ENCODE measurements at places on chromosomes 3 and 15.

DNA sequence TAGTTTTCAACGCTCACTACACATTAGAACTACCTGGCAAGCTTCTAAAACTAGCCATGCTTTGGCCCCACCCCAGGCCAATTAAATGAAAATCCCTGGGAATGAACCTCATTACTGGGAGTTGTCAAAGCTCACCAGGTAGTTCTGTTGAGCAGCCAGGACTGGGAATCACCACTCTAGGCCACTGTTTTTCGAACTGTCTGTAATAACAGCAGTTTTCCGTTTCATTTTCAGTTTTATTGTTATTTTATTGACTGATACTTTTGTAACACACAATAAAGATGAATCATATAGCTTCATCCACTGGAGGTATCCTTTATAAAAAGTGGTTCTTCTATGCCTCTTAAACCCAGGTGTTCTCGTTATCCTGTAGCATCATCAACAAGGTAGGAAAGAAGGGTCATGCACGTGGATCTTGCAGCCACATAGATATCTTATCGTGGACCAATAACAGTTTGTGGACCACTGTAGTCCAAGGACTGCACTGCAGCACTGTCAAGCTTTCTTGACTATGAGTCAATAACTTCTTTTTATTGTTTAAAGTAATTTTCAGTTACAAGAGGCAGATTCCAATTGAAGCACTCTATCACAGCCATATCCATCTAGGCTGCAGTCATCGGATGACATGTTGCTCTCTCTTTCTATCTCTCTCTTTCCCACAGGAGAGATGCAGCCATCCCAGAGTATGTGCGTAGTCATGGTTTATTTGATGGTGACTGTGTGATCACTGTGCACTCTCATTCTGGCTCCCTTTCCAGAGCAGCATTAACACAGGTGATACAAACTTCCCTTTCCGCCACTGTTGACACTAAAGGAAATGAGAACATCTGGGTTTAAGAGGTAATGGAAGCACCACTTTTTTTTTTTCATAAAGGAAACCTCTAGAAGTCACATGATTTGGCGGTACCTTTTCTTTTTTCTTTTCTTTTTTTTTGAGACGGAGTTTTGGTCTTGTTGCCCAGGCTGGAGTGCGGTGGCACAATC, 39.0 kb upstream of the BLM start:
- DNase-seq = no peak

DNA sequence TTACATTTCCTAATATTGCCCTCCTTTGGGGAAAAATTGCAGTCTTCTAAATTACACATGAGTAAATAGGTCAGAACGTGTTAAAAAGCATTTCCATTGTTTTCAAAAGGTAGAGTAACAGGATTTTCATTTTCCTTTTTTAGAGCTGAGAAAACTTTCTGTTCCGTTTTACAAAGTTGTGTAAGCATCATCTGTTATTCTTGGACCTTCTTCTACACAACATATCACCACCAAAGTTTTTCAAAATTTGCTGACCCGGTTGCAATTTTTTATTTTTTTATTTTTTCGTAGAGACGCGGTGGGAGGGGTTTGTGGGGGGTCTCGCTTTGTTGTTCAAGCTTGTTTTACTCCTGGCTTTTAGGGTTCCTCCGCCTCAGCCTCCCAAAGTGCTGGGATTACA, 1.1 kb downstream of the CCDC39 start:
- no peak for DNase-seq

DNA sequence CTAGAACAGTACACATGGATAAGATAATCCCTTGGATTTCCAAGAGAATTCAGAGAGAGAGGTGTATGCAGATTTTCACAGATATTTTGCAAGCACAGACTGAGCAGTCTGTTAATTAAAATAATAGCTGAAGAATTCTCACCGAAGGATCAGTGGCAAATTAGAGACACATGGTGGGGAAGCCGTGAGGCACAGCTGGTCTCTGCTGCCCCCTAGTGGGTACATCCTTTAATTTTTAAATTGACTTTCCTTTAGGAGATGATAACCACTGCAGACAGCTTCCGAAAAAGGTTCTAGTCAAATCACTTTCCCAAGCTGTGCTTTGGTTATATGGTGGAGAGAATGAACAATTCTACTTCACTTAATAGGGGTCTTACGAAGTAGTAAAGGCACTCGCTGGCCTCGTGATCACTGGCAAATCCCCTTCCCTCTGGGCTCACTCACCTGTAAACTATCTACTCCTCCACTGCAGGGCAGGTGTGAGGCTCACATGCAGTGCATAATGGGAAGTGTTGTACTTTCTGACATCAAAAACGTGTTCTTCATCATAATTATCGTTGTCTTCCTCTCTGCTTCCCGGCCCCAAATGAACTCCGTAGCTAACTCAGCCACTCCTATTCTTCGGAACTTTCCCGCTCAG, 19.5 kb downstream of the MESD start:
- DNase-seq = peak; percentile 85

- DNase-seq = no peak
Observed at GRCh38 chr3:87793337-87793877, 265.4 kb downstream of the CGGBP1 start.
